ENCODE measurements at places on chromosomes 13 and 19.

DNA sequence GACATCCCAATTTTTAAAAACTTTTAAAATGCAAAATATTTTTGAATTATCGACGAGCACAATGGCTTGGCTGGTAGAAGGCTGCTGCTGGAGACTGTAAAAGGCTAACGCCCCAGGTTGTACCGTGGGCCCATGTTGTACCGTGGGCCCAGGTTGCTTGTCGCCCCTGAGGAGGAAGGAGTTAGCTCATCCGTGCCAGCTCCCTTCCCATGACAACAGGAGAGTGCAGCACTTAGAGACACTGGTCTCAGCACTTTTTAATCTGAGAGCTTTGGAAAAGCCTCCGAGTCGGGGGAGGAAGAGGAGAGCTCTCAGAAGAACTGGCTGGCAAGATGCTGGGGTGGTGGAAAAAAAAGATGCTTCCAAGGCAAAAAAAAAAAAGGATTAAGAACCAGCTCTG is 50.3 kb upstream of the CACNA1A start:
- DNase-seq = no peak

- DNase-seq = no peak
These were observed 9.2 kb downstream of the ADGRE2 start for GRCh38 chr19:14769201-14769600.

DNA sequence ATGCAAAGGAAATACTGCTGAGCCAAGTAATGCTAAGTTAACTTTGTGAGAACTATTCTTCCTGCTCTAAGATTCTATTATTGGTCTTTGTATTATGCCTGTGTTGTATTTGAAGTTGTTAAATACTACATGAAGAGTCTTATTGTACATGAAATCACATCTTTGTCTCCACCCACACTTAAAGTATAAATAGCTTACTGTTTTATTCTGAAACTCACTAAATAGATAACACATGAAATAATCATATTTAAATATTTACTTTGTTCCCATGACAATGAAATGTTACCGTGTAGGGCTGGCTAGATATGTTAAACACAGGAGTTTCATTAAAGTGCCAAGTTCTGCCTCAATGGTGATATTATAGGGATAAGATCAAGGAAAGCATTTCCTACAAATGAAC is 562.1 kb upstream of the ATXN8OS start:
- no peak for DNase-seq

- no peak for DNase-seq
These were observed 139.0 kb downstream of the SPRY2 start for GRCh38 chr13:80201694-80202468.

GRCh38 chr13:47932950-47933923 is 67.8 kb downstream of the SUCLA2 start:
- no peak for DNase-seq

DNA sequence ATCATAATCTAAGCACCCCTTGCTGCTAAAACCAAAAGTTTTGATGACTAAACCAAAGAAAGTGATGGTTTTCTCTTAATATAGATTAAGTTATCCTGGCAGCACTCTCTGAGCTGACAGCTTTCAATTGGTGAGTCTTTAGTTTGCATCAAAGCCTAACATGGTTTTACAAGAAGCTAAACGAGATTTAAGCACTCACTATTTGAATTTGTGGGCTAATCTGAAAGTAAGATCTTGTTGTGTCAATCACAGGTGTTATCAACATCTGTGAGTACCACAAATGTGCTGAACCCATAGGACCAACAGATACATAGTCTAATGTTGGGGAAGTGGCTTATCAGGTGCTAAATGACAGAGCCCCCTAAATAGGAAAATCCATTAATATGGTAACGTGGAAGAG is 223.9 kb downstream of the LHFPL6 start:
- DNase-seq = no peak

GRCh38 chr13:80436571-80437169 is 95.7 kb upstream of the SPRY2 start:
- peak; percentile 90 for DNase-seq

- DNase-seq = no peak
These were observed 4.2 kb downstream of the DHX34 start for GRCh38 chr19:47353307-47353712.

DNA sequence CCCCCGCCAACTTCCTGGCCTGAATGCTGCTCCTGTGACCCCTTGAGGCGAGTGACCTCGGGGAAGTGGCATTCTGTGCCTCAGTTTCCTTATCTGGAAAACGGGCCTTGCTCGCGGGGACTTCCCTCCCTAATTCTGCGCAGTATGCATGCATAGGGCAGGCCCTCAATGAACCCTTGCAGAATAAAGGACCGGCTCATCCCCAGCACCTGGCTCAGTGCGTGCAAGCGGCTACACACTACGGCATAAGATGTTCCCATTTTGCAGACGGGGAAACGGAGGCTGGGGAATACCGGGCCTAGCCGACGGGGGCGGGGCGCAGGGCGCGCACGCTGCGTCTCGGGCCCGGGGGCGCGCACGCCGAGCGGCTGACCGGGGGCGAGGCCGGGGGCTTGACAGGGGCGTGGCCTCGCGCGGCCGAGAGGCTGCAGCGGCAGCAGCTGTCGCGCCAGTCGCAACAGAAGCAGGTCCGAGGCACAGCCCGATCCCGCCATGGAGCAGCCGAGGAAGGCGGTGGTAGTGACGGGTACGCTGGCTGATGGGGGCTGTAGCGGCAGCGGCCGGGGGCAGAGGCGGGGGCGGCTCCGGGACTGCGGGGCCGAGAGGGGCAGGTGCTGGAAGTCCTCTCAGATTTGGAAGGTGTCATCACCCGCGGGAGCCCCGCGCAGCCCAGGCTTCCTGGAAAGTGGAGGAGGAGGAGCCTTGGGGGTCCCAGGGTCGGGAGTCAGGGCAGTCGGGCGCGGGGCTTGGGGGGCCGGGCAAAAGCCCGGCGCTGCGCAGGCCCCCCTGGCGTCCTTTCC is at the start of gene PGPEP1:
PGPEP1 (plus strand) TSS at position 409 of the 800 bp plus-strand sequence; CDS start at position 493, 84 bp downstream.
- DNase-seq = peak; percentile 84

GRCh38 chr13:90919153-90919552 is 428.3 kb upstream of the MIR17HG start:
- no peak for DNase-seq

GRCh38 chr13:40362502-40362901 is 303.9 kb downstream of the FOXO1 start:
- DNase-seq = no peak

DNA sequence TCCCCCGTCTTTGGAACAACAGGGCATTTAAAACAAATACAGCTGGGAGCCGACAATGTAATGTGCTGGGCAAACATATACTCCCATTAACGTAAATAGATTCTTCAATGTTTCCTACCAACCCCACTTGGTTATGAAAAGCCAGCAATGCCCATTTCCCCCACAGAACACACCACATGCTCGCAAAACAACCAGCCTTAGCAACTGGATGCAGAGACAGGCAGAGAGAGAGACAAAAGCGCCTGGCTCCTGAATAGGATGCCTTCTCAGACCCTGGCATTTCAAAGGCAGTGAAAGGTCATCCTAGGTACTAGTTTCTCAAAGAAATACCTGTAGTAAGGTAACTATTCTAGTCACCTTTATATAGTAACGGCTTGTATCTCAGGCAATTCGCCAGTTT is 462.9 kb downstream of the ITGBL1 start:
- no peak for DNase-seq

DNA sequence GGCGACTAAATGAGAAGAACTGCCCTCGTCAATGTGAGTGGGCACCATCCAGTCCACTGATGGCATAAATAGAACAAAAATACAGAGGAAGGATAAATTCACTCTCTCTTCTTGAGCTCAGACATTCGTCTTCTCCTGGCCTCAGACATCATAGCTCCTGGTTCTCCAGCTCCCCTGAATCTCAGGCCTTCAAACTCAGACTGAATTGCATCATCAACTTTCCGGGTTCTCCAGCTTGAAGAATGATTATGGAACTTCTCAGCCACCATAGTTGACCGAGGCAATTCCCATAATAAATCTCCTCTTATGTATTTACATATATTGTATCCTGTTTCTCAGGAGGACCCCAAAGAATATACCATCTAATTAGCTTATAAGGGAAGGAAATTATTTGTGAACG is 55.0 kb upstream of the FNDC3A start:
- DNase-seq = no peak

DNA sequence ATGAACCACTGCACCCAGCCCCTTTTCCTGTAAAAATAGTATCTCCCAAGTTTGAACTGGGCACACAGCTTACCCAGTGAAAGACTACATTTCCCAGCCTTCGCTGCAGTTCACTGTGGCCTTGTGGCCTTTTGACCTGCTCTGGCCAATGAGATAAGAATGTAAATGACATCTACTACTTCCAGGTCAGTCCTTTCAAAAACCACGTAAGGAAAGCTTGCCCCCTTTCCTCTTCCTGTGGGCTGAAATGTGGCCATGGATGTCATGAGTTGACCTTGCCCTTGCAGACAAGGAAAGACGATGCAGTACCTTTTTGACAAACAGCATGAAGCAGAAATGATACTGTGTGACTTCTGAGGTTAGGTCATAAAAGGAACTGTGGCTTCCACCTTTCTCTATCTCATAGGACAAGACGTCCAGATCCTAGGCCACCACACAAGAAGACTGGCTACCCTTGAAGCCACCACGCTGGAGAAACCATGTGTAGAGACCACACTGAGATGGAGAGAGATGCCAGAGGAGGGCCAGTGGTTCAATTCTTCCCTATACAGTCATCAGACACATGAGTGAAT is 19.9 kb downstream of the ACER1 start:
- DNase-seq = no peak

- DNase-seq = peak; percentile 49
These were observed 20.7 kb upstream of the XPO4 start for GRCh38 chr13:20923272-20923671.

GRCh38 chr19:1101337-1101698 is 2.5 kb upstream of the GPX4 start:
- no peak for DNase-seq

GRCh38 chr13:110638814-110639806 is 23.8 kb downstream of the NAXD start:
- no peak for DNase-seq

DNA sequence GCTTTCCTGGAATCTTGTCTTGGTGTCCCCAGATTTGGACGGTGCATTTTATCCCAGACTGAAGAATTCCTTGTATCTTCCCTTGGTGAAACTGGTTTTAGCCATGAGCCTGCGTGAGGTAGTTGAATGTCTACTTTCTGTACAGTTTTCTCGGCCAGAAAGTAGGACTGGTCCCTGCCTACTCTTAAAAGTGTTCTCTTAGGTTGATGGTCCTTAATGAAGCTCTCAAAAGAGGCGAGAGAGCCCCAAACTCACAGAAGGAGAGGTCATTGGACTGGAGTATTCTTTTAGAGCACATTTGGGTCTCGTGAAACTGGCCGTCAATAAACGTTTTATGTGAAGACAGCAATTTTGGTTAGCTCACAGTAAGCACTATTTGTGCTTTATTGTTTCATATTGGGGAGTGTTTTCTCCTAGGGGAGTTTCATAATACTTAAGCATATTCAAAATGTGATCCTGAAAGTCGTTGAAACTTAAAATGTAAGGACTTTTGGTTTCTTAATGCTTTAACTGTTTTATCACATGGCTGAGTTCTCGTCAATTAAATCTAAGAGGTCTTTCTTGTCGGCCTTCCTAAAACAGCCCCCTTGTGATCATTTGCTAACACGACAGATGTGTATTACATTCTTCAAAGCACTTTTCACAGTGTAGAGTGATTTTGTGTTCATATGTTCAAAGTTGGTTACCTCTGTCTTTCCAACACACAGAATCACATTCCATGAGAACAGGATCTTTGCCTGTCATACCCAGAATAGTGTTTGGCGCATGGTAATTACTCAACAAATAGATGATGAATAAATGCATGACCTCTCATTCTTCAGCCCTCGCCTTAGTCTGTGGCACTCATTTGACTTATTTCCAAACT is 889 bp downstream of the GTF2F2 start:
- no peak for DNase-seq

DNA sequence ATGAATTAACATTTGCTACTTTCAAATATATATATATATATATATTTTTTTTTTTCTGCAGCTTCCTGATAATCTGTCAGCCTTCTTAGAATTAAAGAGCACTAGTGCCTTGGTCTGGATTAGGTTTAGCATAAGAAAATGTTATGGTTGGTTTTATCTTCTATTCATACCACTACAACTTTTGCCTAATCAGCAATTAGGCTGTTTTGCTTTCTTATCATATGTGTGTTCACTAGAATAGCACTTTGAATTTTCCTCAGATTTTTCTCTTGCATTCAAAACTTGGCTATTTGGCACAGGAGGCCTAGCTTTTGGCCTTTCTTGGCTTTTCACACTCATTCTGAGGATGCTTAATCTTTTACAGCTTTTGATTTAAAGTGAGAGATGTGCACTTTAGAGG is 1468.1 kb downstream of the PCDH9 start:
- no peak for DNase-seq

DNA sequence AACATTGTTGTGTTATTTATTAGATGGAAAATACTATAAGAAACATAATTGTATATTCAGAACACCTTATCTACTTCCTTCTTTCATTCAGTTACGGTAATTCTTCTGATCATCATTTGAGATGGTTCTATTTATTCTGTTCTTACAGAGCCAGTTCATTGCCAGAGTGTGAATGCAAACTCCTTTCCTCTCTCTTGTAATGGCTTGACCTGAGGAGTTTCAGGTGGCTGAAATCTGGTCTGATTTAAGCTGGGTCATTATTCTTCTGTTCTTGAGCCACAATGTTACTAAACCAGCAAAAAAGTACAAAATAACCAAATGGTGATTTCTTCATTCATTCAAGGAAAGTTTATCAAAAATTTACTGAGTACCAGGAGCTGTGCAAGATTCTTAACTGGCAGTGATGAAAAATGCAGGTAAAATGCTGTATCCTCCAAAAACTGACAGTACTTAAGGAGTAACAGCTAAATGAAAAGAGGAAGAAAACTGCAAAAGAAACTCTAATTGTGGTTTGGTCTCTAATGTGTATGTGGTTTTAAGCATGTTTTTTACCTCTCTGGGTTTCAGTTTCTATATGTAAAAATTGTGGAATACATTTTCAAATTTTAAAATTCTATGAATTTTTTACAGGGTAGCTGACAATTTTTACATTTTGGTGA is 182.4 kb upstream of the UFM1 start:
- no peak for DNase-seq

GRCh38 chr13:110748271-110748670 is 34.8 kb downstream of the ING1 start:
- DNase-seq = no peak

GRCh38 chr19:8367327-8368001 is 3.5 kb downstream of the ANGPTL4 start:
- DNase-seq = peak; percentile 94

GRCh38 chr19:28887920-28888618 is 324.9 kb downstream of the UQCRFS1 start:
- DNase-seq = no peak

- no peak for DNase-seq
These were observed 118.6 kb downstream of the DLEU7 start for GRCh38 chr13:50724913-50725312.

GRCh38 chr13:45472171-45472705 is 7.5 kb downstream of the COG3 start:
- no peak for DNase-seq
